ENCODE measurements at places on chromosomes 12 and 14.
A peak's percentile ranks its signal among the peaks of the same experiment; 100 is the strongest.

DNA sequence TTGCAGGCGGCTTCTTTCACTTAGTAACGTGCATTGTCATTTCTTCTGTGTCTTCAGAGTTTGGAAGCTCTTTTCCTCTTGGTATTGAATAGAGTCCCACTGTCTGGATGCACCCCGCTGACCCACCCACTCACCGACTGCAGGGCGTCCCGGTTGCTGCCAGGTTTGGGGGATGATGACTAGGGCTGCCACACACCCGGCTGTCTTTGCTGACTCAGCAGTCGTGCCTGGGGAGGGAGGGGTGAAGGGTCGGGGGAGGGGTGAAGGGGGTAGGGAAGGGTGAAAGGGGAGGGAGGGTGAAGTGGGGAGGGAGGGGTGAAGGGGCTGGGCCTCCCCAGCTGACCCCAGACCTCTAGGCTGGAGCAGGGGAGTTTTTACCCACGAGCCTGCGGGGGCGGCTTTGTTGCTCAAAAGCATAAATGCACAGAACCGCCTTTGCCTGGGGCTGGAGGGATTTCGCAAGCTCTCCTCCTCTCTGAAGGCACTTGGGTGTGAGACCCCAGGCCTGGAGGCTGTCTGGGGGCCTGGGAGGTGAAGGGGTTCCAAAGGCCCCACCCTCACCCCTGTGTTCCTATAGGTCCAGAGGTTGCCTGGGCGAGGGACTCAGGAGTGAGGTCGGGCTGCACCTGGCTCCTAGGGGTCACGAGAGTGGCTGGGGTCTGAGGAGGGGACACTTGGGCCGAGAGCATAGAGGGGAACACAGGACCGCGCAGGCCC, 31.3 kb upstream of the ULK1 start:
- no peak for DNase-seq

GRCh38 chr14:94474581-94475031, 1.4 kb downstream of the SERPINA9 start:
- DNase-seq, result no peak

DNA sequence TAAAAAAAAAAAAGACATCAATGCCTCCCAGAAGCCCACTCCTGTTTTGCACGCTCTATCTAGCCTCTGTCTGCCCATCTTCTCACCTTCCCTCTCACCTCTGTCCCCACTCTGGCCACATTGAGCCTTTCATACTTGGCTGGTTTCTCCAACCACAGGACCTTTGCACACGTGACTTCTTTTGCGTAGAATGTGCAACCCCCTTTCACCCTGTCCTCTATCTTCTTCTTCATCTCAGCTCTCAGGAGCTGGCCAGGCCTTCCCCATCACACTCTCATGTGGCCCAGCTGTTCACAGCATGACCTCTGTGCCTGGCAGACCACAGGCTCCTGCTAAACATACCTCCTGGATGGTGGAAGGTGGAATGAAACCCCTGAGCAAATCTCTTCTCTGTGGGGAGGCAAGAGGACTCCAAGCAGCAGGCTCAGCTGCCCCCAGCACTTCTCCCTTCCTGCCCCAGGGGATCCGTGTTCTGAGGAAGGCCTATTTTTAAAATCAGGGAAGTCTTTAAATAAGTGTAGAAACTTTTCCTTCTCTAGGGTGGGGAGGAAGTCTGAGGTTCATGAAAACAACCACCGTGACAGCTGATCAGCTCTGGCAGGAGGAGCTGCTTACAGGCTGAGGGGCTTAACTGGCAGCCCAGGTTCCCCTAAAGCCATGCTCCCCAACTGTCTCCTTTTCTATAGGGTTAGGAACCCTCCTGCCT, 11.6 kb downstream of the HVCN1 start:
- no peak for DNase-seq

GRCh38 chr14:51733147-51733546, 81.4 kb downstream of the FRMD6 start:
- no peak for DNase-seq

DNA sequence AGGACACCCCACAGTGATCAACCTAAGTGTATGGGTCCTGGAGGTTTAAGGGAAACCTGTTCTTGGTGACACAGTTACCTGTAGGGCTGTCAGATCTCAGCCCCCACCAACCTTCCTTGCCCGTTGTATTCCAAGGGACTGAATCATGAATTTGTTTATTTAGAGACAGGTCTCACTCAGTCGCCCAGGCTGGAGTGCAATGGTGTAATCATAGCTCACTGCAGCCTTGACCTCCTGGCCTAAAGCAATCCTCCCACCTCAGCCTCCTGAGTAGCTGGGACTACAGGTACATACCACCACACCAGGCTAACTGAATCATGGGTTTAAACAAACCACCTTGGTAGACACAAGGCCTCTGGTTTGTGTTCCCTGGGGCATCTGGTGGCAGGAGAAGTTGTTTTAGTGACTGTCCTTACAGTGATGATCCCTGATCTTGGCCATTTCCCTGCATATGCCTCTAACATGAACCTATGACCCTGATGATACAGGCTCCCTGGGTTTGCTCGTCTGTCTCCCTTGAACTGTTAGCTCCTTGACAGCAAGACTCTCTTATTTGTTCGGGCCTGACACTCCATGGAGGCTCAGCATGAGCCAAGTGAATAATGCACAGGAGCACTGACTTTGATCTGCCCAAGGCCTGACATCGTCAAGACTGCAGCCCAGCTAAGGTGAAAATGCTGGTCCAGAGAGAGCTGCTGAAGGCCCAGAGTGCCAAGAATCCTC, 47.9 kb downstream of the PITPNM2 start:
- no peak for DNase-seq

DNA sequence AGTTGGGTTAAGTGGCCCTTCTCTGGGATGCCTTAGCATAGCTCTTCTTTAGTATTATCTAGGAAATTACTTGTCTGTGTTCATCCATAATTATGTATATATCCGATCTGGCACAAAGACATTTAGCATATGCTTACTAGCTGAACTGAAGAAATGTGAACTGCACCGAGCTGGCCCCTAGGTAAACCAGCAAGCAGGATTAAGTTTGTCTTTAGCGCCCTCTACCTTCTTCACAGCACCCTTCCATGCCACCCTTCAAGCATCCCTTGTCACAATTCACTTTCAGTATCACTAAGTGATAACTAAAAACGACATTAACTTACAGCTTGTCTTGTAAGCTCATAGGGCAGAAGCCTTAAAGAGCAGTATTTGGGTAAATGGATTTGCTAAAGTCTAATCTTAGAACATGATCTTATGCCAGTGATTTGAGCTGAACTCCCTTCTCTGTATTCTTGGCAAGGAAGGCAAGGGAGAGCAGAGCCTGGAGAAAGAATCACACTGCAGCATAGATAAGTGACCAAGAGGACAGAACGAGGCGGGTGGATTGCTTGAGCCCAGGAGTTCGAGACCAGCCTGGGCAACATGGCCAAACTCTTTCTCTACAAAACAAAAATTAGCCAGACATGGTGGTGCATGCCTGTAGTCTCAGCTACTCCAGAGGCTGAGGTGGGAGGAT, 2.6 kb upstream of the HAL start:
- no peak for DNase-seq

DNA sequence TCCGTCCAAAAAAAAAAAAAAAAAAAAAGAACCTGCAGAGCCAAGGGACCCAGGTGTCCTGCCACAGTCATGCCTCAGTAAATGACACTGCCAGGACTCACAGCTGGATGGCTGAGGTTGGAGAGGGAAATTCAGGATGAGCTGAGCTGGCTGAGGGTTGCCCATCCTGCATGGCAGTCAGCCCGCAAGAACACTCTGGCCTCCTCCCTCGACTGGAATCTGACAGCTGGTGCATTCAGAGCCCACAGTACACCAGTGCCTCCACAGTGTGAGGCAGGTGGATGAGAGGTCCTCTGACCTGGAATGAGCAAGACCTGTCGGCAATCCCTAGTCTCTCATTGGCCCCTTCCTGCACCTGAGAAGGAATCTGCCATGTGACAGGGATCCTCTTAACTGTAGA, 74.4 kb upstream of the GPR68 start:
- no peak for DNase-seq

DNA sequence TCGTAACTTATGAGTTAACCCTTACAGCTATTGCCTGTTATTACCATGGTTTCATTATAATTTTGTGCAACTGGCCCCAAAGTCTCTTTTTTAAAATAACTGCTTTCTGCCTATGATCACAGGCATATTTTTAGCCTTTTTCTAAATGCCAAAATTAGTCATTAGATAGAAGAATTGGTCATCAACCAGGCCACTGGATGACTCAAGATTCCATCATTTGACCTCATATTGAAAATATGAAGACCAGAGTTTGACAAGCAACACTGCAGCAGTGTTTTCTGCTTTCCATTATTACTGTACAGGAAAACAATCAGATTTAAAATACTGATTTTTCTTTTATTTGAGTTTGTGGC, 54.7 kb upstream of the OTOGL start:
- no peak for DNase-seq

DNA sequence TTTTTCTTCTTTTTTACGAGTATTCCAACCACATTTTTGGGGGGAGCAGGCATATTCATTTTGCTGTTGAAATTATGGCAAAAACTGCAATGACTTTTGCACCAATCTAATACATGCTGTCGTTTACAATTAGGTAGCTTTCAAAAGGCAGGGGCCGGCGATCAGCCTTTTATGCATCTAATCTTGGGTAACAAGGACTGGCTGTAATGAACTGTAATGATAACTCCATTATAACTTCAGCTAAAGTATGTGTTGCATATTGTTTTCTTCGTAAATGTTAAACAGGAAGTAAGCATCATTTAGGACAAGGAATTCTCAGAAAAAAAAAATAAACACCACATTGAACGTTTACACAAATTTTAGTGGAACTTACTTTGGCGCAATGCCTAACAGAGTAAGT, 30.3 kb upstream of the KLRF1 start:
- no peak for DNase-seq

- DNase-seq, result no peak
Observed at GRCh38 chr12:84551373-84551772, 361.2 kb downstream of the SLC6A15 start.

DNA sequence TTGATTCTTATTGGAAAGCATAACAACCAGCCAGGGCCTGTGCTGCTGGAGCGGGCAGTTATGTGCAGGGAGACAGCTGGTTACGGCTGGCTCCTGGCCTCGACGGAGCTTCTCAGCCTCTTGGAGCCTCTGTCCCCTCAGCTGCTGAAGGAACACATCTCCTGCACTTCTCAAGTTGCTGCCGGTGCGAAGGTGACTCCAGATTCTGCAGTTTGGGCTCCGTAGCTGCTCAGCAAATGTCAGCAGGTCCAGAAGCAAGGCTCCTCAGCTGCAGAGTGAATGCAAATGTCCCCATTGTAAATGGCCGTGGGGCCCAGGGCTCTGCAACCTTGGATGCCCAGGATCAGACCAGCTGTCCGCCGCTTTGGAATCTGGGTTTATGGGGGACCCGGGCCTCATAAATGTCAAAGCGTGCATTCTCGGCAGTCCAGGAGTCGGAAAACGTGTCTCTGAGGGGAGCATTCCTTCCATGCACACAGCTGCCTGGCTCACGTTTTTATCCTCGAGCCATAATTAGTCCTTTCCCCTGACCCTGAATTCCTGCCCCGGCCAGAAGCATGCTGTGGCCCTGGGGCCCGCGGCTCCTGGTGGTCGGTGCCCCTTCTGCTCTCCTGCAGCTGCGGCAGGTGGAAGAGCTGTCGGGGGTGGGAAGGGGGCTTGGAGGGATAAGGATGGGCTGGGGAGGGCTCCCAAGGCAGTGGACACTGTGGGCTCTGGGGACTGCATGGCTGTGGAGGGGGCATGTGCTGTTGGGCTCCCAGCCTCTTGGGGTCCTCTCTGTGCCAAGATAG, 106.0 kb downstream of the KIF26A start:
- DNase-seq, result peak; percentile 51

- DNase-seq, result peak; percentile 72
Observed at GRCh38 chr12:115598871-115599811, 678.4 kb downstream of the MED13L start.

GRCh38 chr14:24794644-24795305, 160.8 kb upstream of the GZMB start:
- no peak for DNase-seq

DNA sequence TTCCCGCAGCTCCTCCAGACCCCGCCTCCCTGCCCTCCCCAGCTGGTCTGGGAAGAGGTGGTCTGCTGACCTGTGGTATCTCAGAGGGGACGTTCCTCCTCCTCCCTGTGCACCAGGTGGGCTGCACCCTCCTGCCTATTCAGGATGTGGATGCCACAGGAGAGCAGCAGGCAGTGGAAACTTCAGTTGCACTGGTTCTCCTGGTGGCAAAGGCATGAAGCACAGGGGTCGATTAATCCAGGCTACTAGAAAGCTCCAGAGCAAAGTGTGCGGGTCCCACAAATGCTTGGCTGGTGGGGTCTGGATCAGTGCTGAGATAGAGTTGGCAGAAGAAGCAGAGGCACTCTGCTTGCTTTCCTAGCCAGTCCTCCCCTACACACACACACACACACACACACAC, 197.0 kb downstream of the SLC41A2 start:
- DNase-seq, result no peak

DNA sequence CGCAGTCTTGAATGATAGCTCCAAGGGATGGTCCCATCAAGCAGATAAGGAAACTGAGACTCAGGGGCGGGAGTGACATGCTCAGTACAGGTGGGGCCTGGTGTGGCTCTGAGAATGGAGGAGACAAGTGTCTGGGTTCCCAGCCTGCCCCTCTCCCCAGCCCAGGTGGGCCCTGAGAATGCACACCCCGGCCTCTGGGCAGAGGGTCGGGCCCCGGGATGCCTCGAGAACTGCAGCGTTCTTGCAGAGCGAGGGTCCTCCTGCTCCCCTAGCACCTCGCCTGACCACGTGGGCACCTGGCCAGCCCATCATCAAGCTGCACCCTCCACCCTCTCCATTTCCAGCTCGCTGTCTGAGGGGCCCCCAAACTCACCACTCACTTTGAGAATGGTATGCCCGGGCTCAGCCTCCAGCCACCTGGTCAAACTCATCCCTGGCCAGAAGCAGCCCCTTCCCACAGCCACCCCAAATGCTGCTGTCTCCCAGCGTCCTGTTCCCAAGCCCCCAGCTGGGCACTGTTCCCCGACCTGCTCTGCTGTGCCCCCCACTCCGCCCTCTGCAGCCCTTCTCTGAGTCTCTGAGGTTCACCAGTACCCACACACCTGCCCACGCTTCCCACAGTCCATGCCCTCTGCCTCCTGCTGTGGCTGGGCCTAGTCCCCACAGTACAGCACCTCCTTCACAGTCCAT, 44.3 kb downstream of the CYP46A1 start:
- DNase-seq, result peak; percentile 16

DNA sequence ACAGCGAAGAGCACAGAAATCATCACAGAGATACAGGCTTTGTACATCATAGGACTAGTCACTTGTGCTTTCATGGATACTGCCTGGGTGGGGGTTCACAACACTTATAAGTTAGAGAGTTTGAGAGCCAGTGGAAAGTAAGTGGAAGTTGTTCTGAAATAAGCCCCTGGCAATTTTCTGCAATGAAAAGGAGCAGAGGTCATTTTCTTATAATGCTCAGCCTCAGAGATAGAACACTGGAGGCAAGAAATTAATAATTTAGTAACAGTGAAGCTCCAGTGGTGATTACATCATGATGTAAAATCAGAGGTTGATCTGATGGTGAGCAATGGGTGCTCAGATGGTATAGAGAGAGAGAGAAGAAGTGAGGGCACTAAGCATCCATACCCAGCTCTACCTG, 5.8 kb downstream of the KRT6A start:
- DNase-seq, result no peak

GRCh38 chr14:56962444-56963080, 152.3 kb upstream of the OTX2 start:
- no peak for DNase-seq
